ENCODE measurements at places on chromosomes 12 and 14.

DNA sequence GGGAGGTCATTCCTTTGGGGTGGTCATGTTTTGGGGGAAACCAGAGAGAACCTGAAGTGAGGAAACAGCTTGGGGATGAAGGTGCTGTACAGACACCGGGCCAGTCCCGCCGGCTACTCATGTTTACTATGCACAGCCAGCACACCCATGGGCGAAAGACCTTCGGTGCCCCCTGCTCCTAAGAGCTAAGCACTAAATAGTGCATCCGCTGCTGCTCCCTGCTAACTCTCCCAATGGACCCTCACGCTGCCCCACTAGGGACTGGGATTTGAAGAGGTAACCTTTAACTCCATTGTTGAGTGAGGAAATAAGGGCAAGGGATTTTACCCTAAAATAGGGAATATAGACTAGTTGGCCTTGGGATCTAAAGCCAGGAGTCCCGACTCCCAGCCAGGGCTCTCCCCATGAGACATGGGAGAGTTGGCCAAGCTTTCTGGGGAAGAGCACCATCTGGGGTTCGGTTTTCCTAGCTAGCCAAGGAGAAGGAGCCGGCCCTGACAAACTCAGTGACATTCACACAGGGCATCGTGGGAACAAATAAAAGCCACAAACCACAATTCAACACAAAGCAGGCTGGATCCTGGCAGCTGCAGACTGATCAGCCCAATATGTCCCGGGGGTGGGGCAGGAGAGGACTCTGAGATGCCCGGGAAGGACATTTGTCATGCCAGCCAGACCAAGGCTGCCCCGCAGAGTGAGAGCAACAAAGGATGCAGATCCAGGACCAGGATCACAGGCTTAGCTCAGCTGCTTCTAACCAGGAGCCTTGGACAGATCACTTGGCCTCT, 91.7 kb downstream of the SINHCAF start:
- no peak for DNase-seq

- DNase-seq, result no peak
These were observed 27.6 kb upstream of the NOS1 start for GRCh38 chr12:117388951-117389446.

GRCh38 chr14:35250319-35250718, 41.9 kb upstream of the PSMA6 start:
- no peak for DNase-seq

GRCh38 chr12:45205165-45205825, 10.6 kb upstream of the ANO6 start:
- no peak for DNase-seq

- DNase-seq, result no peak
These were observed 171.1 kb upstream of the G2E3 start for GRCh38 chr14:30387871-30388270.

DNA sequence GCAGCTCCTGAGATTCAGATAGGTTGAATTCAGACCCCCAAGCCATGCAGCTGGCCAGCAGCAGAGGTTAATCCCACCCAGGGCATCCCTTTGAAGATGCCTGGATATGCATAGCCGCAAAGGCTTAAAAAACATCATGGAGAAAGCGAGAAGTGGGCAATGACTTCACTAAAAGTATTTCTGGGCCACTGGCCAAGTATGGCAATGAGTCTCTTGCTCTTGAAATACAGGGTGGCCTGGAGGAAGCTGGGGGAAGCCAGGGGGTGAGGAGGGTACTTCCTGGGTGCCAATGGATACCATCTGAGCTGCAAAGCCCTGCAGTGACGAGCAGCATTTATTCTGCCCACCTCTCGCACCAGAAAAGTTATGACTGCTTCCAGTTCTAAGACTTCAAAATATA, 539.3 kb upstream of the TBX3 start:
- no peak for DNase-seq

All from stimulated activated naive CD4-positive, alpha-beta T cell treated with Interleukin-2 at 50 U/mL for 16 hours (primary cell).